ENCODE measurements at places on chromosomes 11 and 22. TPM values are rescaled to one million over a fixed set of nuclear protein-coding genes. Genes with fewer than 3 reads are reported as not detected.

DNA sequence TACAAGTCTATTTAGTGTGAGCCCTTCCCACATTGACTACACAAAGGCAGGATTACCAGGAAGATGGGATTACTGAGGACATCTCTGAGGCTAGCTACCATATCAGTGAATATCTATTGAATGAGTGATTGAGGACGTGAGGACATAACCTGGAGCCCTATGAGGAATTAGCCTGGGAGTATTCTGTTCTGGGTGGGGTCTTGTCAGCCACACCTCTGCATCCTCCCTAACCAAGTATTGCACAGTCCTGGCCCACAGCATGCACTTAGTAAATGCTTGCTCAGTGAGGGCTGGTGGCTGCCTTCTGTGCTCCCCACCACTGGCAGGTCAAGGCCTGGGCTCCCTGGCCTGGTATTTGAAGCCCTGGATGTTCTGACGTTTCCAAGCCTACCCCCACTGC lies 14.8 kb downstream of the DUSP18 start:
- peaks cover 13% of the 10 kb centered on the region for H3K4me1 ChIP-seq
- no peak overlapping the region for H3K27ac ChIP-seq
- DNase-seq = no peak
- H3K36me3 ChIP-seq = peaks cover 4% of the 10 kb centered on the region

- no peak for DNase-seq
- H3K4me3 ChIP-seq = no peak overlapping the region
- no peak overlapping the region for H3K27ac ChIP-seq
- H3K4me1 ChIP-seq = no peaks in the 10 kb centered on the region
- H3K36me3 ChIP-seq = no peaks in the 10 kb centered on the region
- H3K27me3 ChIP-seq = no peaks in the 10 kb centered on the region
Observed at GRCh38 chr11:67062526-67063373, 6.1 kb downstream of the RHOD start.

DNA sequence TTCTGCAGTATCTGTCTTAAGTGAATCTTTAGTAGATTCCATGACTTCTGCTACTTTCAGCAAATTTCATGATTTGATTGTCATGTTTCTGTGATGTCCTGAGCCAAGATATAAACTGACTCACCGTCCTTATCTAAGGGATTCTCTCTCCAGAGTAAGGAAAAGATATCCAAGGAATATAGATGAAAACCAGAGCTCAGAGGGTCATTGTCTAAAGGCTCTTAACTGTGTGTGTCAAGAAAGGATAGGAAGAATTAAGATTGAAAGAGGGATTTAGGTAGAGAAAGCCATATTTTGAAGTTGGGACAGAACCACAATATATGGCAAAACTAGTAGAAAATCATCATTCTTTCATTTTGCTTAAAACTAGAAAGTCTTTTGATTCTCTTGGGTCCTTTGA lies 50.7 kb downstream of the PPME1 start:
- H3K36me3 ChIP-seq = peaks cover 16% of the 10 kb centered on the region
- H3K4me1 ChIP-seq = no peaks in the 10 kb centered on the region
- H3K27ac ChIP-seq = no peak overlapping the region
- no peaks in the 10 kb centered on the region for H3K27me3 ChIP-seq
- no peak for DNase-seq

Gene PHLDA2
- total RNA-seq = 96.1 TPM

DNA sequence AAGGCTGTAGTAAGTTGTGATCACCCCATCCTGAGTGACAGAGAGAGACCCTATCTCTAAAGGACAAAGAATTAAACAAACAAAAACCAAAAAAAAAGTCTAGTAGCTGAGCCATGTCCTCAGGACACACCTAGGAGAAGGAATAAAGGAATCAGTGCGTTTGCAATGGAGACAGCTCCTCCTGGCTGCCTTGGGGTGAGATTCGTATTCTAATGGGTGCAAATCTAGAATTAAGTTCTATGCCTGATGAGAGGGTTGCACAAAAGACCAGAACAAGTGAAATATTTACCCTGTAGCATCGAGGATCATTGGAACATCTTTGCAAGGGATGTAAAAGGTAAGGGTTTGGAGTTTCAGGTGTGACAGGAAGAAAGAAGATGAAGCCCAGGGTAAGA lies 70.3 kb upstream of the BMAL1 start:
- peaks cover 20% of the 10 kb centered on the region for H3K4me1 ChIP-seq
- no peaks in the 10 kb centered on the region for H3K36me3 ChIP-seq
- DNase-seq = no peak
- H3K27me3 ChIP-seq = no peaks in the 10 kb centered on the region
- peak overlapping the region; percentile 86 for H3K27ac ChIP-seq
- H3K4me3 ChIP-seq = peak overlapping the region; percentile 73

Gene CST6
- total RNA-seq = not detected

DNA sequence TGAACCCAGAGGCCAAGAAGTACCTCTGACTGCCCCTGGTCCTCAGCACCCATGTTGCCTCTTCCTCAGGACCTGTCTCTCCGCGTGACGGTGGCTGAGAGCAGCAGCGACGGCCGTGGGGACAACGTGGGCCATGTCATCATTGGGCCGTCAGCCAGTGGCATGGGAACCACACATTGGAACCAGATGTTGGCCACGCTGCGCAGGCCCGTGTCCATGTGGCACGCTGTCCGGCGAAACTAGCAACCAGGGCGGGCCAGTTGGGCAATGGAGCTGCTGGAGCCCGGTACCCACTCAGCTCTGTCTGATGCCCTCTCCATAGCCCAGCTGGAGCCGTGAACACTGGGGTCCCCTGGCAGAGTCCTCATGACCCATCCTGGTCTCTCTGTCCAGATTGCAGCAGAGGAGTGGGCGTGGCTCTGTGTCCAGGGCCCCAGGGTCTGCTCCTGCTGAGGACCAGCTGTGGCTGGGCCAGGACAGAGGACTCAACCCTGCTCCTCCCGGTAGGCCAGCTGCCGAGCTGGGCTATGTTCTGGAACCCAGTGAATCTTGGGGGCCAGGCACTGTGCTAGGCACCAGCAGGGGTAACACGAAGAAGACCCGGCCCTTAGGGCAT lies 8.0 kb upstream of the RHOD start:
- H3K4me3 ChIP-seq = no peak overlapping the region
- no peak for DNase-seq
- peaks cover 20% of the 10 kb centered on the region for H3K4me1 ChIP-seq
- no peak overlapping the region for H3K27ac ChIP-seq
- H3K36me3 ChIP-seq = no peaks in the 10 kb centered on the region

Gene TESMIN
- 0.55 TPM for total RNA-seq

GRCh38 chr11:120141768-120142423 lies 4.0 kb upstream of the TRIM29 start:
- H3K27me3 ChIP-seq = peaks cover 42% of the 10 kb centered on the region
- no peak overlapping the region for H3K4me3 ChIP-seq
- H3K4me1 ChIP-seq = no peaks in the 10 kb centered on the region
- DNase-seq = peak; percentile 73
- no peaks in the 10 kb centered on the region for H3K36me3 ChIP-seq
- no peak overlapping the region for H3K27ac ChIP-seq

Gene PLEKHA7
- total RNA-seq = 14.9 TPM

GRCh38 chr11:83102834-83103233 lies 31.1 kb upstream of the RAB30 start:
- H3K36me3 ChIP-seq = no peaks in the 10 kb centered on the region
- no peak for DNase-seq
- H3K27ac ChIP-seq = no peak overlapping the region

DNA sequence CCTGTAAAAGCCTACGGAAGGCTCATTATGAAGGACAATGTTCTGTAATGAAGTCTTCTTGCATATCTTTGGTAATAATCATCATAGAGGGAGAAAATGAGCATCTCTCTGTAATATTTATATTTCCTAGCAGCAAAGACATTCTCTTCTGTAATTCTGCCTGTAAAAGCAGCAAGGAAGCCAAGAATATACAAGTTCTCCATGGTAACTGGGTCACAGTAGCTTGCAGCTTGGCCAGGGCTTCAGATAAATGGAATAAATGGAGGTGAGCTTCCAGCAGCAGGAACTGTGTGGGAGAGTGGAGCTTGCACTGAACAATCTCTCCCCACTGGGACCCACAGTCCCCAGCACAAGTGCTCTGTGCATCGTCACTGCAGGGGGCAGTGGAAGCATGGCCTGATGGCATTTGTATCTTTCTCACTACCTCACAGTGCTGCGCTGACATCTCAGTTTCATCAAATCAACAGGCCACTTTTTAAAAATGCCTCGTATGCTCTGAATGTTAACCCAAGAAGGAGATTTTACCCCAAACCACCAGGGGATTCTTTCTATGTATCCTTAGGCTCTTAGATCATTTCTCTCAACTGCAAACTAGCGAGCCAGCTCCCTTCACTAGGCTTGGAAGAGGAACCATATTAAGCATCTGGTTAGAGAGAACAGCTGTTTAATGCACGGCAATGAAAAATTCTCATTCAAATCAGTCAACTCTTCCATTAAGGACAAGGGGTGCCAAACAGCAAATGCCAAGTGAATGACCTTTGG lies 1059.7 kb downstream of the OPCML start:
- H3K4me3 ChIP-seq = no peak overlapping the region
- H3K27me3 ChIP-seq = no peaks in the 10 kb centered on the region
- H3K4me1 ChIP-seq = no peaks in the 10 kb centered on the region

Gene BTG4
- not detected for total RNA-seq

DNA sequence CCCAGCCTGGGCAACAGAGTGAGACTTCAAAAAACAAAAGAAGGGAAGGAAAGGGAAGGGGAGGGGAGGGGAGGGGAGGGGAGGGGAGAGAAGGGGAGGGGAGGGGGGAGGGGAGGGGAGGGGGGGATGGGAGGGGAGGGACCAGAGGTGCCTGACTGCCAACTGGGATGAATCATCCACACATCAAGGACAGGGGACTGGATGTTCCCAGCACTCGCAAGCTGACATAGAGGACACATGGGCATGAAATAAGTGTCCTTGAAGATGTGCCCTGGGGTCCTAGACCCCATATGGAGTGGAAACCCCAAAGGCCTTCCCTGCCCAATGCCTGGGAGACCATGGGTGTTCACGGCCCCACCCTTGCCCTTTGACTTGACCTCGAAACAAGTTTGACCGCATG lies 19.8 kb downstream of the TST start:
- no peaks in the 10 kb centered on the region for H3K36me3 ChIP-seq
- H3K27me3 ChIP-seq = peaks cover 33% of the 10 kb centered on the region
- H3K4me1 ChIP-seq = no peaks in the 10 kb centered on the region
- DNase-seq = no peak

- peak overlapping the region; percentile 76 for H3K27ac ChIP-seq
- H3K36me3 ChIP-seq = no peaks in the 10 kb centered on the region
- H3K27me3 ChIP-seq = no peaks in the 10 kb centered on the region
- peaks cover 30% of the 10 kb centered on the region for H3K4me1 ChIP-seq
- no peak overlapping the region for H3K4me3 ChIP-seq
- DNase-seq = no peak
Observed at GRCh38 chr22:17964156-17964555, 60.2 kb downstream of the MICAL3 start.

Gene MAPK8IP1
- total RNA-seq = 10.1 TPM

- H3K4me3 ChIP-seq = no peak overlapping the region
Observed at GRCh38 chr22:19152942-19153883, 3.1 kb upstream of the GSC2 start.

DNA sequence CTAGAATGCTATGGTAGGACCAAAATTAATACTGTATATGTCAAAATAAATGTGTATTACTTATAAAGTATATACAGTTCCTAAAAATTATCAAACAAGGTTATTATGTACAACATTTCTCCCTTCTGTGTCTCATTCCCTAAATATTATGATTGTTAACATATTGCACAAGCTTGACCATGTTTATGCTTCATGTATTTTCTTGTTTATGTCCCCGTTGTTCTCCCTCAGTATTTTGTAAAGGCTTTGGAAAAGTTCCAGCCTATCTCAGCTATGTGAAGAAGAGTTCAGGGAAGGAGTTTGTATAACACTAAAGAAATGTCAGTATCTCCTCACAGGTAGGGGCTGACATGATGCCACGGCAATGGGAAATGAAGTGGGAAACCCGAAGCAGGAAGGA lies 19.6 kb downstream of the ADM start:
- DNase-seq = no peak
- peak overlapping the region; percentile 93 for H3K27ac ChIP-seq
- no peaks in the 10 kb centered on the region for H3K36me3 ChIP-seq
- H3K4me1 ChIP-seq = peaks cover 75% of the 10 kb centered on the region
- H3K27me3 ChIP-seq = no peaks in the 10 kb centered on the region

DNA sequence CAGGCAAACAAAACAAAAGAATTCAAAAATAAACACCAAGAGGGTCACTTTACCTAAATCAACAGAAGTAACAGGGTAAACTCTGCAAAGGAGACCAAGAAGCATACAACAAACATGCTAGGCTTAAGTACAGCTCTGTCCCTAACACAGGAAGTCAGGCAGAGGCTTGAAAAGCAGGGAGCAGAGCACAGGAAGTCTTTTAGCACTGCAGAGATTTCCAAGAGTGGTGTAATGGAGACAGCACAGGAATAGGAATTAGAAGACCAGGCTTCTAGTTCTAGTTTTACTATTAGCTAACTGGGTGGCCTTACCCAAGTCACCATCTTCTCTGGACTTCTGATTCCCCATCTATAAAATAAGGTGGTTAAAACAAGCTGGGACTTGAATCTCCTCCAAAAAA lies 1.9 kb downstream of the RBFOX2 start:
- peak overlapping the region; percentile 89 for H3K4me3 ChIP-seq
- H3K27me3 ChIP-seq = no peaks in the 10 kb centered on the region
- no peak for DNase-seq
- H3K27ac ChIP-seq = peak overlapping the region; percentile 90

Gene PKNOX2
- total RNA-seq = 89.3 TPM

DNA sequence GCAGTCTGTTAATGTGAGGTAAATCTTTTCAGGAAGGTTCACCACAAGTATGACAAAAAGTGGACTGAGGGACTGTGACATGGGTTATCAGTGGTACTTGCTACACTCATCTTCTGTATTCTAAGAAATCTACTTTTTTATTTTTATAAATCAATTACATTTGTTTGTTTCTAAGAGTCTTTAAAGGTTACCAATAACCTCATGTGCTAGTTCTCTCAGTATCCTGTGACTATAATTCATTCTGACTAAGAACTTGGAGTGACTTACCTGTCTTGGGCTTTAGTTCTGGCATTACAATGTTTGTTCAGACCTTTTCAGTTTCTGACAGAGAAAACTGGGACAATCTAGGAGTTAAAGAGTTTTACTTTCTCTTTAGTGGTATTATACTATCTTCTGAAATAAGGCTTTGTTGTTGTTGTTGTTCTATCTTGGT lies 108.4 kb downstream of the PDE3B start:
- no peak for DNase-seq
- H3K4me1 ChIP-seq = no peaks in the 10 kb centered on the region
- H3K27ac ChIP-seq = no peak overlapping the region
- peaks cover 9% of the 10 kb centered on the region for H3K27me3 ChIP-seq

DNA sequence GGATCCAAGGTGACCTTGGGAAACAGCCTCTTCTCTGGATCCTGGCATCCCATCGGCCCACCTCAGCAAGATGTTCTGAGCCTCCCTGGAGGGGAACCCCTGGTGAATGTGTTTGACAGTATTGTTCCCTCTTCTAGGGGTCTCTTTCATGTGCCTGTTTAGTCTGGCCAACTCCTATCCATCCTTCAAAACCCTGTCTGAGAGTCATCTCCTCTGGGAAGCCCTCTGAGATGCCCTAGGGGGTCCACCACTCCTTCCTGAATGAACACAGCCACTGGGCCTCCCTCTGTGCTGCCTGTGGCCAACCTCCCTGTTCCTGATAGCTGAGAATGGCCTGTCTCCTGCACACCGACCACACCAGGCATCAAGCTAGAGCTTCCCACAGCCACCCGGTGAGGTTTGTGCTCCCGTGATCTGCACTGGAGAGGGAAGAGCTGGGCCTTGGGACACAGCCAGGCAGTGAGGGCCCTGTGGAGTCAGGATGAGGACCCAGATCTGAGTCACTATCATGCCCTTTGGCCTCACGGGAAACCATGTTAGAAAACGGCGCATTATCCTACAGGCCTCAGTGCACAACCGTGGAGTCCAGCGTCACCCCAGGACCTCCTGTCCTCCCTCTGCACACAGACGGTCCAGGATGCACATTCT lies 8.8 kb downstream of the WNT7B start:
- no peak overlapping the region for H3K4me3 ChIP-seq
- H3K27ac ChIP-seq = no peak overlapping the region
- peaks cover 2% of the 10 kb centered on the region for H3K36me3 ChIP-seq
- peaks cover 9% of the 10 kb centered on the region for H3K4me1 ChIP-seq

All from osteocyte (in vitro differentiated cells).